Activated CD8-positive, alpha-beta memory T cell treated with anti-CD3 and anti-CD28 coated beads for 48 hours (primary cell): ENCODE measurements at places on chromosomes 1 and 21.
A peak's percentile ranks its signal among the peaks of the same experiment; 100 is the strongest.

DNA sequence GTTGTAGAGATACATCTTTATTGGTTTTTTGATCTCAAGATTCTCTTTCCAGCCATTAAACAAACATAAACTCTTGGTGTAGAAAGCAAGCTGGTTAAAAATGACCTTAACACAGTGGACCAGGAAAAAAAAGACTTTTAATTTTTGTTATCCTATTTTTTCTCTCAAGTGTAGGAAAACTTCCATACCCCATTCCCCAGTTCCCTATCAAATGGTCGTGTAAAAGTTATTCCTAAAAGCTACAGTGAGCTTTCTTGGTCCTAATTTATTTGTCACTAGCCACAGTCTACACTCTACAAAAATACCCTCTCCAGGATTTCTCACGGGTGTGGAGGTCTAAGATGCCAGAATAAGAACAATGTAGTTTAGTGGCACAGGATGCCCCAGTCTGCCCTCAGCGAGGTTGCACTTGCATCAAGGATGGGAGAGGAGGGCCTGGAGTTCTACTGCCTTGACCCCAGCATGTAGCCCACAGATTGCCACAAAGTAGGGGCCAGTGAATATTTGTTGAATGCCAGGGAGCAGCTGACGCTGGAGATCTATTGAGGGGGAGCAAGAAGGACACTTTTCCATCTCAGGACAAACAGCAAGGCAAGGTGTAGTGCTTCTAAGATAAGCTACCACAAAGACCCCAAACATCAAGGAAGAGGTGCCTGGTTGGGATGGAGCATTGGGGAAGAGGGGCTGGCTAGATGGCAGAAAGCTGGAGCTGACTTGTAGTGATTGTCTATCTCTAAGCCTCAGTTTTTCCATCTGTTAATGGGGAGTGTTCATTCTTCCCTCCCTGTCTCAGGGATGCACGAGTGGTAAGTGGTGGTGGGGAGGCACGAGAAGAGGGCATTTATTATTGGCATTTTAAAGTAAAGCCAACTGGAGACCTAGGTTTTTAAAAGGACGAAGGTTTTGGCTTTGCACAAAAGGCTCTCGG, 1.8 kb downstream of the MYCL start:
- no peak for DNase-seq

DNA sequence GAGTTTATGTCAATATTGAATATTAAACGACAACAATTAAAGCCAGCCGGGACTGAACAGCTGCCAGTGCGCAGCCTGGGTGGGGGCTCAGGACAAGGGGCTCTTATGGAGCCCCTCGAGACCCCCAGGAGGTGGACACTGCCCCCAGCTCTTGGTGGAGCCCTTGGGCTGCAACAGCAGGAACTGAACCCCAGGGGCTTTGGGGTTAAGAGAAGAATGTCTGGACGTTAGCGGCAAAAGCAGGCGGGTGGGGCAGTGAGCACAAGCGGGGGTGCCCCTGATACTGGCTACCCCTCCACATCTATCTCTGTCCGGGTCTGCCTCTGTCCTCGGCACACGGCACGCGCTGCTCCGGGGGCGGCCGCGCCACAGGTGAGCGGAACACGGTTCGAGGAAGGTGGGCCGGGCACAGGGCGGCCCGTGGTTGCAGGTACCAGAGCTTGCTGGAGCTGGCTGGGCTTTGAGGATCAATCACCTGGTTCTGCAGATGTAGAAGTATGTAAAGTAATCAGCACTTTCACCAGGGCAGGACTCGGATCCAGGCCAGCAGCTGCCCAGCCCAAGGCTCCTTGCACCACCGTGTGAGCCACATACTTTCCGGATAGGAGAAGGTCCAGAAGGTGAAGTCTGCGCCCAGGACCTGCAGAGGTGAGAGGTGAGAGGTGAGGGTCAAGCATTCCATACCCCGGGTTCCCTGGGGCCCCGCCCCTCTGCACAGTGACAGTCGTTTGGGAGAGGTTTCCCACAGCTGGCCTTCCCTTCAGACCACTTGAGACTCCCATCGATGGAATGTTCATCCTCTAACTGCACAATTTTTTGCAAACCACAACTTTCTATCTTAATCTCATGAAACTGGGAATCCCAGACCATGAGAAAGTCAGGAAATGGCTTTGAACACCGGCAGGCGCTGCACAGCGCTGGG, 12.4 kb upstream of the POFUT2 start:
- DNase-seq = no peak

DNA sequence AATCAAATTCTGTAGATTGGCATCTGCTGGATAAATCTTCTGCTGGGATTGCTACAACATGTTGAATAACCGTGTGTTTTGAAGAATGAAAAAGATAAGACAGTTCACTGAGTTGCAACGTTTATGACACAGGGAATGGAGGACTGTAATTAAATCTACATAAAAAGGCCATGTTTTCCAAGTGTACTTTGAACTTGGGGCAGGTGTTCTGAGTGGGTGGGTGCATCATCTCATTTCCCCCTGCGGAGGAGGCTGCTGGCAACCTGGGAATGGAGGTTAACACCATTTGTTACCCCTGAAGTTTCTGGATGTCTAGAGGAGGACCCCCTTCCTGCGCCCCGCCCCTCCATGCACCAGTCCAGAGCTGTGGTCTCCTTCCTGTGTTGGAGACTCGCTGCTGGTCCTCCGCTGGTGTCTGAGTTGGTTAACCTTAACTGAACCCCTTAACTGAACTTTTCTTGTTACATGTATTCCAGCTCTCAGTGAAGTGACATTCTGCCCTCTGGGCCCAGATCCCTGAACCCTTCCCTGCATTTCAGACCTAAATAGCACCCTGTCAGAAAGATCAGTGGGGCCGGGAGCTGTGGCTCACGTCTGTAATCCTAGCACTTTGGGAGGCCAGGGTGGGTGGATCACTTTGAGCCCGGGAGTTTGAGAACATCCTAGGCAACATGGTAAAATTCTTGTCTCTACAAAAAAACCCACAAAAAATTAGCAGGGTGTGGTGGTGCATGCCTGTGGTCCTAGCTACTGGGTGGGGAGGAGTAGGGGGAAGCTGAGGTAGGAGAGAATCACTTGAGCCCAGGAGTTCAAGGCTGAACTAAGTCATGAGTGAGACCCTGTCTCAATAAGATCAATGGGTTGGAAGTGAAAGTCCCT, 31.8 kb downstream of the UCK2 start:
- DNase-seq = no peak

- DNase-seq = no peak
These were observed 44.9 kb downstream of the ROR1 start for GRCh38 chr1:63818567-63819325.

DNA sequence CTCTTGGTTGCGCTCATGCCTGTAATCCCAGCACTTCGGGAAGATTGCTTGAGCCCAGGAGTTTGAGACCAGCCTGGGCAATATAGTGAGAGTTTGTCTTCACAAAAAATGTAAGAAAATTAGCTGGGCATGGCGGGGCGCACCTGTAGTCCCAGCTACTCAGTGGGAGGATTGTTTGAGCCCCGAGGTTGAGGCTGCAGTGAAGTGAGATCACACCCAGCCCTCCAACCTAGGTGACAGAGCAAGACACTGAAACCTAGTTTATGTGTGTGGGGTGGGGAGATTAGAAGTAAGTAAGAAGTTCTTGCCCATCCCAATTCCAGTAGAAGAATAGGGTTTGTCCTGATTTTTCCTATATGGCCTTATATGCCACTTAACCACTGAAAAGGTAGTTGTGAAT, 2.0 kb downstream of the RPL5 start:
- no peak for DNase-seq

DNA sequence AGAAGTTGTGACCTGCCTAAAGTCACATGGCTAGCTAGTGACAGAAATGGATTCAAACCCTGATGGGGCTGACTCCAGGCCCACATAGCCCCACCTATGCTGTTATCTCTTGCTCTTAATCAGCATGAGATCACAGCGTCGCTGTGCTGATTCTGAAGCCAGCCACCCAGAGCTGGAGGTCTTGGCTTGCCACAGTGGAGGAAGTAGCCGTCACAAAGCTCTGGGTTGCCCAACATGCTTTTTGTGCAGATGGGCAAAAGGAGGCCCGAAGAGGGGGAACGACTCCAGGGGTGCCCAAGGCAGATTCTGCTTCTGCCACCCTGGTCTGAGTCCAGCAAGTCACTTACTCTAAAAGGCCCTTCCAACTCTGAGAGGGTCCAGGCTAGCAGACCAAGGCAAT, 14.7 kb upstream of the MFSD2A start:
- DNase-seq = no peak

- no peak for DNase-seq
These were observed 88.6 kb upstream of the HNRNPU start for GRCh38 chr1:244952940-244953339.

DNA sequence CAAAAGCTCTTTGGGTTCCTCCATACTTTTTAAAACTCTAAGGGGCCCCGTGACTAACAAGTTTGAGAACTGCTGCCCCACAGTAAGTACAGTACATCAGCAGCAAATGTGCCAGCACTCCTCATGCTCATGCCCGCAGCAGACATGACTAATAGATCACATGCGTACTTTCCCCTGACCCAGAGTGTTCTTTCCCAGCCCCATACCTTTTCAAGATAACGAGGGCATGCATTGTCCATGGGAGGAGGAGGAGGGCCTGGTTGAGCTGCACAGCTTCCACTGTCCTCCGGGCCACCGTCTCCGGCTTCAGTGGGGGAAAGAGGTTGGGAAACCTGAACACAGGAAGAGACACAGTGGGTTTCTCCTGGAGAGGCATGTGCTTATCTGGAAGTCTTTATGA, 45.5 kb downstream of the DHRS3 start:
- no peak for DNase-seq

DNA sequence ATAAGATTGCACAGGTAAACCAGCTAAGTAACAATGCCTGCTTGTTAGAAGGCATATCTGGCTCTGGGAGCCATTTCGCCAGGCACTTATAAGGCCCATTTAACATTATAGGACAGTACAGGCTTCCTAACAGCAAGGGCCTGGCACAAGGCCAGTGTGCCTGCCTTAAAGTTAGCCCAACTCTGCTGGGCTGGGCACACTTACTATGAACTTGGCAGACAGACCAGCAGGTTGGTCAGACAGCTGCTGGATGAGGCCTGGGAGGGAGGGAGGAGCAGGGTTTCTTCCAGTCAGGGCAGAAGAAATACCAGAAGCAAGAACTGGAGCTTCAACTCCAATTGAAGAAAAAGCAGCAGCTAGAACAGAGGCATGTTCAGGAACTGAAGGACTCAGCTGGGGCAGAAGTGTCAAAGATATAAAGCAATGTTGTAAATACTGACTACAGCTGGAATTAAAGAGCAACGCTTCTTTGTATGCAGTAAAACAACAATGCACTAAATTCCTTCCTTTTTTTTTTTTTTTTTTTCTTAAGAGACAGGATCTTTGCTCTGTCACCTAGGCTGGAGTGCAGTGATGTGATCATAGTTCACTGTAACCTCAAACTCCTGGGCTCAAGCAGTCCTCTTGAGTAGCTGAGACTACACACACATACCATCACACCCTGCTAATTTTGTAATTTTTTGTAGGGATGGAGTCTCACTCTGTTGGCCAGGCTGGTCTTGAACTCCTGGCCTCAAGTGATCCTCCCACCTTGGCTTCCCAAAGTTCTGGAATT, 4.9 kb downstream of the CACHD1 start:
- no peak for DNase-seq

GRCh38 chr1:70475023-70475422, 64.0 kb downstream of the CTH start:
- DNase-seq = no peak

GRCh38 chr1:190583862-190584261, 106.2 kb upstream of the BRINP3 start:
- no peak for DNase-seq

DNA sequence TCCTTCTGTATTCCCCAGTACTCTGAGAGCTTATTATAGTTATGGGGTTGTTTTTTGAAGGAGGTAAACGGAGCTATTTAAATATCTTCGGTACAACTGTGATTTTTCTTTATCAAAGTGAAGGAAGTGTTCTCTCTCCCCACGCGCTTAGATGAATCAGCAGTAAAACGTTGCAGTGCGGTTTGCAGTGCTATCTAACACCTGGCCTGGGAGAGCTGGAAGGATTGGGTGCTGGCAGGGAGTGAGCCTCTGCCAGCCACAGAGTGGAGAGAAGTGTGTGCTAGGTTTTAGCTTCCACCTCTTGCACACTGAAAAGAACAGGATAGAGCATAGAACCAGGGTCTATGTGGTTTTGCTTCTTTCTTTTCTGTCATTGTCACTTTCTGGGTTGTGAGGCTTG, 165.9 kb downstream of the SDCCAG8 start:
- DNase-seq = peak; percentile 24

DNA sequence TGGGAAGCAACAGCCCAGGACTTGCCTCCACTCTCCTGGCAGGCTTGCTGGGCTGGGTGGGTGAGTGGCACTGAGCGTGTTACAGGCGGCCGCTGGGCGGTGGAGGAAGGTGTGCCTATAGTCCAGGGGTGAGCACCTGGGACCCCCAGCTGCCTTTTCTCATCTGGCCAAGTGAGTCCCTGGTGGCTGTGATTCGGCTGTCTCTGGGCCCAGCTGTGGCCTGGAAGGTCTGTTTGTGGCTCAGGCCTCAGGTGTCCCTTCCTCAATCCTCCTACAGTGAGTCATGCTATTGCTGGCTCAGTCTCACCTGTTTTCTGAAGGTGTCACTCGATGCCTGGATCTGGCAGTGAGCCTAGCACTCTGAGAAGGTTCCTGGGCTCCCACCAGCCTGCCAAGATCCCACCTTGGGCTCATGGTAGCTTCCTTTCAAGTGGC, 564.2 kb downstream of the PTPRU start:
- no peak for DNase-seq

GRCh38 chr1:107139833-107140702, 771 bp upstream of the NTNG1 start:
- DNase-seq = no peak

DNA sequence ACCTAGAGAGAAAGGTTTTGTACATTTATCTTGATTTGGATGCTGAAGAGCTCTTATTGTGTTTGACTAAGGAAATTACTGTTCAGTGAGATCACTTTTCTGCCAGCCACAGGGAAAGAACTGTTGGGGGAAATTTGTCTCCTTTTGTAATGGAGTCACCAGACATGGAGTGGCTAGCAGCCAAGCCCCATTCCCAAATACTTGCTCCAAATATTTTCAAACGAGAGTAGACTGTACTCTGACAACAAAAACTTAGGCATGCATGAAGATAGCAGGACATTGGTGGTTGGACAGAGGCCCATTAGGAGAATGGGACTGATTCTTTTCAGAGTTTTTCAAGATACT, 21.1 kb downstream of the IPO9 start:
- no peak for DNase-seq

- DNase-seq = no peak
These were observed 44.0 kb downstream of the ZSCAN20 start for GRCh38 chr1:33516428-33516827.
